Naive thymus-derived CD8-positive, alpha-beta T cell (primary cell): ENCODE measurements at places on chromosomes 7 and 10. TPM values are rescaled to one million over a fixed set of nuclear protein-coding genes. Genes with fewer than 3 reads are reported as not detected.

DNA sequence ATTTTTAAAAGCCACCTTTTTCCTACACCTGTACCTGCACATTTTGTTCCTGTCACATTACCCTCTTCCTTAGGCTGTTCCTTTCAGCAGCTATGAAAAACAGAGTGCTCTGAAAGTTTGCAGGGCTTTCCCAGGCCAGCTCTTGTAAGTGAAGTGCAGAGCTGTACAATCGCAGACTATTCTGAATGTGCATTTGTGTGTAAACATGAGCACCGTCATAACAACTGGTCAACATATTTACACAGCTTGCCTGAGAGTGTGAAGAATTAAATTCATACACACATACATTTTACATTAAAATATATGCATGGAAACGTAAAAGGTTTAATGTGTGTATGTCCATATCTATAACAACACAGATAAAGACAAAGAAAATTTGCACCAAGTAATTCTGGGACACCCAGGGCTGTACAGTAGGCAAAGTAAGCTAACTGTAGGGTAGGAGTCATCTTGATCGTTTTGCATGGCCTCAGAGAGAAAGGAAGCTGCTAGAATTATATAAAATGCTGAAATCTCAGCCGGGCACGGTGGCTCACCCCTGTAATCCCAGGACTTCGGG is 23.6 kb upstream of the LYZL1 start:
- no peaks in the 10 kb centered on the region for H3K4me1 ChIP-seq
- H3K27ac ChIP-seq = no peak overlapping the region
- no peak for DNase-seq
- no peak overlapping the region for H3K4me3 ChIP-seq
- peaks cover 29% of the 10 kb centered on the region for H3K27me3 ChIP-seq
- no peaks in the 10 kb centered on the region for H3K36me3 ChIP-seq

DNA sequence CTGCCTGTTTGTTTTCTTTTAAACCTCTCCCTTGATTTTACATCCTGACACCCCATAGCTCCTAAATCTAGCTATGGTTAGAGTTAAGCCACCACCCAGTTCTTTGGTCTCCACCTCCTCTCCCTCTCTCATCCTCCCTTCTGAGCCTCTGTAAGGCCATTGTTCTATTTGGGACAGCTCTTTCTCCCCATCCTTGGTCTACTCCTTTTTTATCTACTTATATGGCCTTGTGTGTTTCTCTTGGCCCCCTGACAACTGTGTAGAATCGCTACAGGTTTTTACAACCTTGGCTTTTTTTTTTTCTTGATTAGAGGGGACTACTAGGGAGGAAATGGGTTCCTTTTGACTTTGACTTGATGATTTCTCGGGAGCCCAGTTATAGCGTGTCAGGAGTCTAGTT is 3.4 kb upstream of the ITIH5 start:
- no peak overlapping the region for H3K4me3 ChIP-seq
- peaks cover 11% of the 10 kb centered on the region for H3K4me1 ChIP-seq
- no peaks in the 10 kb centered on the region for H3K36me3 ChIP-seq
- no peak for DNase-seq

DNA sequence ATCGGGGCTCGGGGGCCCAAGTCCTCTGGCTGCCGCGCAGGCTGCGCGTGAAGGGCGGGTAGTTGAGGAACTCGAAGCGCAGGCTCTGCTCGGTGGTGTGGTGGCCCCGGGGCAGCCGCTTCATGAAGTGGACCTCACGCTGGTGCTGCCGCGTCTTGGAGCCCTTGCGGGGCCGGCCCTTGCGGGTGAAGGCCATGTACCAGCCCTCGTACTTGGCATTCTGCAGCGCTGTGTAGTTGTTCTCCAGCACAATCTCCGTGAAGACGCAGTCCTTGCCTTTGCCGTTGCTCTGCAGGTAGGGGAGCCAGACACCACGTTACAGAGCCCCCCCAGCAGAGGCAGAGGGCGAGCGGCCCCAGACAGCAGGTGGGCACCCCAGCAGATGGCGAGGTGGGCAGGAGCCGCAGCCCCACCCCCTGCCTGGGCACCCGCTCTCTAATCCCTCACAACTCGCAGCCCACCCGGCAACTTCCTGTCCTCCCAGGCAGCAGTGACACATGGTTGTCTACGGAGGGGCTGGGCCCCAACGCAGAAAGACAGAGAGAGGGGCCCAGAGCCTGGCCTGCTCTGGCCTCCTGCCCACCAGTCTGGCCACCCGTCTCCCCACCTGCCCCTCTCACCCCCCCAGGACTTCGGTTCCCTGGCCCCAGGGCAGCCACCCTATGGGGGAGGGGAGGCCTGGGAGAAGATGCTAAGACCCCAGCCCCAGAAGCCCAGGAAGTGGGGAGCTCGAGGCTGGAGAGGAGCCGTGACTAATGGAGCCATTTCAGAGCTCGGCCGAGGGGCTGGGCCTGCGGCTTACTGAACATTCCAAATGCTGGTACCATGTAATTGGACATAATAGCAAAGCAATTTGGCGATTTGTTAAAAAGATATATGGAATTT is 5.3 kb downstream of the FGF8 start:
- DNase-seq = no peak
- H3K4me1 ChIP-seq = peaks cover 9% of the 10 kb centered on the region
- peaks cover 58% of the 10 kb centered on the region for H3K27me3 ChIP-seq

DNA sequence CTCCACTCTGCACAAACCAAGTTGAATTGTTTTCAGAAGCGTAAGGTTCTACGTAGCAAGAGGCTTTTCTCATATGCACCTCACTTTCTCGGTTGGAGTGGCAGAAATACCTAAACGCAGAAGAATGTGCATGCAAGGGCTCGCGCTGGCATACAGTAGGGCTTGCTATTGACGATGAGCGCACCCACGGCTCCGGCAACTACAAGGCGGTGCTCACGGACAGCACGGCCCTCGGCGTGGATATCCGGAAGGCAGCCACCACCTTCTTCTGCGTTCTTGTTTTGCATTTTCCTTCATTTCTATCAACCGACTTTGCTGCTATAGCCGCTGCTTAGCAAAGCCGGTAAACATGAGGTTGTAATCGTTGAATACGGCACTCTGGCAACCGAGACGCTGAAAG is 51.1 kb upstream of the UBE3C start:
- H3K27ac ChIP-seq = no peak overlapping the region
- peaks cover 18% of the 10 kb centered on the region for H3K27me3 ChIP-seq
- no peak overlapping the region for H3K4me3 ChIP-seq
- no peaks in the 10 kb centered on the region for H3K4me1 ChIP-seq

DNA sequence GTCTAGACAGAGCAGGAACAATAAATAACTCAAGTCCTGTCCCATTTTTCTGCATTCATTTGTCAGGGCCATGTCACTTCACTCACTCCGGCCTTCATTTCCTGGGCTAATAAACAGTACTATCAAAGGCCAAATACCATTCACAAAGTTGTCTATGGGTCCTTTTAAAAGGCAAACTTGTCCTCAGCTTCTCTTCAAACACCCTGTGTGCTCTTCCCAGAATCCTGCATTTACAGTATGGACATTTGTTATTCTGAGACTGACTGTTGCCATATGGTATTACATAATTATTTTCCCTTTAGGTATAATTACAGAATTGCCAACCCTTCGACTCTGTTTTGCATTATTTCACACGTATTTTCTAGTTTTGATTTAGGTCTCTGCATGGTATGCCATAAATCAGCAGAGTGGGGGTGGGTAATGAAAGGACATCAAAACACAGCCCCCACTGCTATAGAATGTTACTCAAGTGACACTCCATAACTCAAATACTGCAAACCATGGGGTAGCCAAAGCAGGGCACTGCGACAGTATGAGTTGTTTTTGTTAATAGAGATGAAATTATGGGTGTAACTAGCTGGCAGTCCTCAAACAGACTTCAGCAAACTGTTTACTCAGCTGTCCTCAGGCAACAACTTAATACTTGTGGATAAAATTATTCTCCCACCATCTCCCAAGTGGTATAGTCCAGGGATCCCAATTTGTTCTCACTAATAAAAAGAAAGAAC is 183.7 kb downstream of the TRIL start:
- H3K27me3 ChIP-seq = peaks cover 3% of the 10 kb centered on the region
- H3K27ac ChIP-seq = no peak overlapping the region
- DNase-seq = no peak
- no peaks in the 10 kb centered on the region for H3K36me3 ChIP-seq
- no peaks in the 10 kb centered on the region for H3K4me1 ChIP-seq

DNA sequence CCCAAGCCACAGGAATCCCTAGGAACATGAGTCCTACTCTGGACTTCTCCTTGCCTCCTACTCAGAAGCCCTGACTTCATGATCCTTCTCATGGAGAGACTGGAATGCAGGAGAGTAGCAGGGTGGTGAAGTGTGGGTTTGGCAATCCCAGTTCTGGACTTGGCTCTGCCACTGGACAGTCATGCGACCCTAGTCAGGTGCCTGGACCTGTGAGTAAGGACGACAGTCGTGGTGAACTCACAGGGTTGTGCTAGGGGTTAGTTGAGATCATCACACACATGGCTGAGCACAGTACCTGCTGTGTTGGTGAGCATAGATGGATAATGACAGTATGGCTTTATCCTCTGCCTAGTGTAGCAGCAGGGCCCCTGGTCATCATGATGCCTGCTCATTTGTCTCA is 117.9 kb downstream of the LRRC18 start:
- DNase-seq = no peak
- H3K36me3 ChIP-seq = no peaks in the 10 kb centered on the region
- H3K4me3 ChIP-seq = no peak overlapping the region
- H3K27ac ChIP-seq = no peak overlapping the region
- peaks cover 4% of the 10 kb centered on the region for H3K27me3 ChIP-seq

GRCh38 chr10:123537188-123537961 is 128.8 kb upstream of the GPR26 start:
- H3K4me3 ChIP-seq = no peak overlapping the region
- H3K4me1 ChIP-seq = no peaks in the 10 kb centered on the region
- H3K27me3 ChIP-seq = peaks cover 37% of the 10 kb centered on the region
- H3K36me3 ChIP-seq = peaks cover 2% of the 10 kb centered on the region
- H3K27ac ChIP-seq = no peak overlapping the region

GRCh38 chr7:23791721-23792120 is 81.7 kb downstream of the STK31 start:
- no peak overlapping the region for H3K4me3 ChIP-seq
- no peak for DNase-seq
- peaks cover 3% of the 10 kb centered on the region for H3K27me3 ChIP-seq
- no peak overlapping the region for H3K27ac ChIP-seq
- peaks cover 28% of the 10 kb centered on the region for H3K36me3 ChIP-seq

- no peak overlapping the region for H3K4me3 ChIP-seq
- no peaks in the 10 kb centered on the region for H3K4me1 ChIP-seq
- H3K36me3 ChIP-seq = no peaks in the 10 kb centered on the region
- no peak for DNase-seq
- H3K27ac ChIP-seq = no peak overlapping the region
Measured at GRCh38 chr7:42790196-42790595, 121.7 kb downstream of the C7orf25 start.

DNA sequence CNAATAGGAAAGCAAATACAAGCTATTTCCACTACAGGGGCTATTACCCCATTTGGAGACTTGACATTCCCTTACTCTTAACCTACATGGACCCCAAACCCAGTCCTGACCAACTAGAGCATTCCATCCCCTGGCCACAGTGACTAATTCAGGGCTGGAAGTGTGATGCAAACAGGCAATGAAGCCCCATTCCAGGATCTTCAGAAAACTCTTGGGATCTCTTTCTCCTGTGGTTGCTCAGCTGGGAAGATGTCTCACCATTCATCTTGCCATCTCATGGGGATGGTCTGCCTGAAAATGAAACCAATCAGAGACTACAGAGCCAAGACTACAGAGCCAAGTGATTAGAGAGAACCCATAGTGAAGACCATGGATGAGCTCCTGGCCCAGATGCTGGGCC is 206.2 kb downstream of the ZNF365 start:
- no peaks in the 10 kb centered on the region for H3K27me3 ChIP-seq
- H3K36me3 ChIP-seq = no peaks in the 10 kb centered on the region
- DNase-seq = no peak
- H3K4me3 ChIP-seq = no peak overlapping the region
- H3K4me1 ChIP-seq = no peaks in the 10 kb centered on the region
- H3K27ac ChIP-seq = no peak overlapping the region

DNA sequence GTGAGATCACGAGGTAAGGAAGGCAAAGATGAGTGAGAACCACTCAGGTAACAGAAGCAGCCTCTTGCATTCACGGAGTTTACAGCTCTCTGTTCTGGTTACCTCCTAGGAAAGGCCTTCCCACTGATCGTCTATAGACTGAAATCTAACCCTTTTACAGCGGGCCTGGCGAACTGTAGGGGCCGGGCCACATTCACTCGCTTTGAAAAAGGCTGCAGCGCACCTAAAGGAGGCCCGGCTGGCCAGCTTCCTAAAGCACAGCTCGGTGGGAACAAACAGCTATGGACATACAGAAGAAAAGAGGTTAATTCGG is 565 bp downstream of the ATP5MK start:
- no peaks in the 10 kb centered on the region for H3K27me3 ChIP-seq
- peak; percentile 0 for DNase-seq
- H3K27ac ChIP-seq = peak overlapping the region; percentile 92
- peaks cover 43% of the 10 kb centered on the region for H3K4me1 ChIP-seq

- no peak for DNase-seq
- no peaks in the 10 kb centered on the region for H3K36me3 ChIP-seq
- peaks cover 18% of the 10 kb centered on the region for H3K4me1 ChIP-seq
- no peak overlapping the region for H3K27ac ChIP-seq
Measured at GRCh38 chr10:13165177-13165576, 3.8 kb downstream of the MCM10 start.

GRCh38 chr7:33981226-33981625 is 75.9 kb downstream of the BMPER start:
- no peak overlapping the region for H3K27ac ChIP-seq
- no peak overlapping the region for H3K4me3 ChIP-seq
- no peak for DNase-seq
- no peaks in the 10 kb centered on the region for H3K27me3 ChIP-seq
- no peaks in the 10 kb centered on the region for H3K36me3 ChIP-seq

DNA sequence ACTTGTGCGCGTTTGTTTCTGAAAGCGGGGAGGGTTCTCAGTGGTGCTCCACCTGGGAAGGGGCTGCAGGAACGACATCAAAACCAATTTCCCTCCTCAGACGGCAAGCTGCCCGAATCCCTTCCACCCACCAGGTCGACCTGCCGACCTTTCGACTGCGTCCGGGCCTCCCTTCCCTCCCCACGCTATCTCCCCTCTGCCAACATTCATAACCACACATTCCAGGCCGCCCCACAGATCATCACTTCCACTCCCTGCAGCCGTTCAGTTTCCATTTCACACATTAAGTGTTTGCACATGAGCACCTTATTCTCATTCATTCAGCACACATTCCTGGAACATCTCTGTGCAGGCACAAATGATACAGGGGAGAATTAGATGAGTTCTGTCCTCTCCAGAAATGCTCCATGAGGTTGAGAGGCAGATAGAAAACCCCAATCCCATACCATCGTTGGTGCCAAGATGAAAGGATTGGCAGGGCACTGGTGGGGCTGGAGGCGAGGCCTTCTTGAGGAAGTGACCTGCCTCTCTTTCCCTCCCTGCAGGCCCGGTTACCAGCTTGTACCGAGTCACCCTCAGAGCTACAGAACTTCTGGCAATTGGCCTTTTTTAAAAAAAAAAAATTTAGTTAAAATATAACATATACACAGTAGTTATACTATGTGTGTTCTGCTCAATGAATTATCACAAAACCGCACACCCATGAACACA is 70.0 kb downstream of the MINDY4 start:
- H3K4me1 ChIP-seq = no peaks in the 10 kb centered on the region
- H3K27me3 ChIP-seq = no peaks in the 10 kb centered on the region
- H3K36me3 ChIP-seq = no peaks in the 10 kb centered on the region
- H3K27ac ChIP-seq = no peak overlapping the region

Gene HSPA12A
- not detected for polyA plus RNA-seq

Gene MUC12
- polyA plus RNA-seq = 0.42 TPM

Gene KEL
- not detected for polyA plus RNA-seq

Gene THSD7A
- polyA plus RNA-seq = not detected

Gene HOXA9
- polyA plus RNA-seq = 0.16 TPM
